ENCODE measurements at places on chromosomes 3 and 15. TPM values are rescaled to one million over a fixed set of nuclear protein-coding genes. Genes with fewer than 3 reads are reported as not detected.

DNA sequence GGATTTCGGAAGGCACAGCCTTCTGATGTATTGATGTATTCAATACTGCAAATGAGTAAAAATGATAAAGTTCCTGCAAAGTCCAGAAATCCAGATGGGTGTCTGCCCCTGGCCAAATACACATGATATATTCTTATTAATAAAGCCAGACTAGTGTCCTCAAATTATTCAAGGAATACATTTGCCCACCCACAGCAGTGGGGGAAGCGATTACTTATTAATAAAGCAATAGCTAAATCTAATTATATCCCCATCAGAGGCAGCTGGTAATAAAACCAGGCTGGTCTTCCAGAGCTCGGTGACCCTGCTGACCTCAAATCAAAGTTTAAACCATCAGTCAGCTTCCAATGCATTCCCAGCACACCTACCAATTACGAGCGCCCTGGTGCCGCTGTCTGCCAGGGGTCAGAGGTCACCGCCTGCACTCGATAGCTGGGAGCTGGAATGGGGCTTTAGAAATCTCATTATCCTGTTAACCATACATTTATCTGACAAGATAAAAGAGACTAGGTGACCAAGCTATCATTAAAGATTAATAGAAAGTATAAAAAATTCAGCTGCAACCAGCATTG lies 330.3 kb downstream of the UACA start:
- no peak for DNase-seq

- DNase-seq, result peak; percentile 0
Measured at GRCh38 chr3:18633002-18633401, 207.9 kb upstream of the SATB1 start.

DNA sequence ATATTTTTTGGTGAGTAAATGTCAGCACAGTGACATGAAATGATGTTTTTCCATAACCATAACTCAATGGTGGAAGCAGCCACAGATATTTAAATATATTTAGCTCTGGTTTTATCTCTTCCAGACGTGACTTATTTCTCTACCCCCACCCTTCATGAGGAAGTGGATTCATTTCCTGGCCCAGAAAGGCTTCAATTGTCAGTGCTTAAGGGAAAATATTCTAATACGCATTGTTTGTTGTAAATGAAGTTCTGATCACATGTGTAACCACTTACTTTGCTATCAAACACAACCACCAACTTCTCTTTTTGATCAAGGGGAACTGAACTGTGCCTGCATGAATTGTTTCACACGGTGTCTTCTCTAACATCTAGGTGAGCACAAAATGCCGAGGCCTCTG lies 14.0 kb downstream of the CLDN16 start:
- no peak for DNase-seq

DNA sequence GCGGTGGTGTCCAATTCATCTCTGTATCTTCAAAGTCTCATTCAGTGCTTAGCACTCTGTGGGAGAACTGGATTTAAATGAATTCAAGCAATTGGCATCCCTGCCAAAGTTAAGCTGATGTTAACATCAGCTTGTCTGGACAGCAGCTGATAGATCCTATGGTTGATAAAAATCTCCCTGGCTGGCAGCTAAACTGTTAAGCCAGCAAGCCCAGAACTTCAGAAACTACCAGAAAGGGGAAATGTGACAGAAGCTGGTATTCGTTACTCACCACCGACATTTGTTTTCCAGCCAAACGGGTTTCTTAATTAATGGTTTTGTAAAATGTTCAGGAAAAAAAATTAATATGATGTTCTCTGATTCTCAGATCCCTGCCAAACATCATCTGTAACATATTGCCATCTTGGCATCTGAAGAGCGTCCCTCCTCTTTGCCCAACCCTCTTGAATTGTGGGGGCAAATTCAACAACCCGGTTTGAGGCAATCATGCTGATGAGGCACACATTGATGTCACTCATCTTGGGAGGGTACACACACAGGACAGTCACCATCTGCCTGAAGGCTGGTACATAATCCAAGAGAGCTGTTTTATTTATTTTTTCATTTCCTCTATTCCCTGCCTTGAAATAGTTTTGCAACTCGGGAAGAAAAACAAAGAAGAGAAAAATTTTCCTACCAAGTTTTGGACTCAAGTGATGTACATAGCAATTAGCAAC lies 76.3 kb upstream of the ABHD17C start:
- no peak for DNase-seq

- no peak for DNase-seq
Measured at GRCh38 chr3:62184559-62184958, 188.8 kb downstream of the FEZF2 start.

DNA sequence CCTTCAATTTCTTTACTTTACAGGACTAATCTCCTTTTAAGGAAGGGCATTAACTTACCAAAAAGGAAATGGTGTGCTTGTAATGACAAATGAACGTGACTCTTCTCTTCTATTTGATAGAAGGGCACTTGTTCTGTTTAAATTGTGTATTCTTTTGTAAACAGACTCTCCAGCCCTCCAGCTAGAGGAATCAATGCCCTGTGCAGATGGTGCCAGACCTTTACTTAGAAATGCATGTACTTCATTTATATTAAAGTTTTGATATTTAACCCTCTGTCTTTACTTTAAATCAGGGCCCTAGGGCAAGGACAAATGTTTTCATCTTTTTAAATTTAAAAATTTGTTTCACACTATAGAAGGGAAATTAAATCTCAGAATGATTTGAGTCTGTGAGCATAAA lies 355.1 kb downstream of the GBE1 start:
- DNase-seq, result no peak

DNA sequence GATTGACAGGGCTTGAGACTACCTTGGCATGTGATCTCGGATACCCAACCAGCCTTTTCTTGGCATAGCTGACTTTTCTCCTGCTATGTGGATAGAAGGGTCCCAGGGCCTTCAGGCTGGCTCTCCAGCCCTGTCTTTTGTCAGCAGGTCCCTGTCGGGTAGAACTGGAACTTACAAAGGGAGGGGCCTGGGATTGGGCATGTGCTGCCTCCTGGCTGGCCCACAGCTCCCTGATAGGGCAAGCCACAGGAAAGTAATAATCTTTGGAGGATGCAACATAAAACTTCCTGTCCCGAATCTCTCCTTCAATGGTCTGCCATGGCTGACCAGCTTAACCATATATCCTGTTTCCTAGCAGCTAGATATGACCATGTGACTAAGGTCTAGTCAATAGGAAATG lies 89.1 kb downstream of the ABHD5 start:
- DNase-seq, result no peak

DNA sequence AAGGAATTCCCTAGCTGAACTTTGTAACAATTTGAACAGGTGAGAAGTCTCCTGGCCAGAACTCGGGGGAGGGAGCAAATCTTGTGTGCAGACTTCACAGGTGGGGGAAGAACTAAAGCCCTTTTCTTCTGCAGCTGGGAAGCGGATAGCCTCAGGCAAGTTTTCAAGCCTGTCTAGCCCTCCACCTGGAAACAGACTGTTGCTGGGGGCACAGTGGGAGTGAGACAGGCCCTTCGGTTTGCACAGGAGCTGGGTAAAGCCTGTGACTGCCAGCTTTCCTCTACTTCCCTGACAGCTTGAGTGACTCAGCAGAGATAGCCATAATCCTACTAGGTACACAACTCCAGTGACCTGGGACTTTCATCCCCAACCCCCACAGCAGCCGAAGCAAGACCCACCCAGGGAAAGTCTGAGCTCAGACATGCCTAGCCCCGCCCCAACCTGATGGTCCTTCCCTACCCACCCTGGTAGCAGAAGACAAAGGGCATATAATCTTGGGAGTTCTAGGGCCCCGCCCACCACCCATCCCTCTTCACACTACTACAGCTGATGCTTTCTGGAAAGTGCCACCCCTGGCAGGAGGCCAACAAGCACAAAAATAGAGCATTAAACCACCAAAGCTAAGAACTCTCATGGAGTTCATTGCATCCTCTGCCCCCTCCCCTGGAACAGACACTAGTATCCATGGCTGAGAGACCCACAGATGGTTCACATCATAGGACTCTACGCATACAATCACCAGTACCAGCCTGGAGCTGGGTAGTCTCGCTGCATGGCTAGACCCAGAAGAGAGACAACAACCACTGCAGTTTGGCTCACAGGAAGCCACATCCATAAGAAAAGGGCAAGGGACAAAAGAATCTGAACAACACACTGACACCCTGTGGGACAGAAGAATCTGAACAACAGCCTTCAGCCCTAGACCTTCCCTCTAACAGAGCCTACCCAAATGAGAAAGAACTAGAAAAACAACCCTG lies 479.0 kb downstream of the RAP2B start:
- DNase-seq, result no peak

GRCh38 chr15:25739687-25740121 lies 123.4 kb downstream of the ATP10A start:
- peak; percentile 74 for DNase-seq

DNA sequence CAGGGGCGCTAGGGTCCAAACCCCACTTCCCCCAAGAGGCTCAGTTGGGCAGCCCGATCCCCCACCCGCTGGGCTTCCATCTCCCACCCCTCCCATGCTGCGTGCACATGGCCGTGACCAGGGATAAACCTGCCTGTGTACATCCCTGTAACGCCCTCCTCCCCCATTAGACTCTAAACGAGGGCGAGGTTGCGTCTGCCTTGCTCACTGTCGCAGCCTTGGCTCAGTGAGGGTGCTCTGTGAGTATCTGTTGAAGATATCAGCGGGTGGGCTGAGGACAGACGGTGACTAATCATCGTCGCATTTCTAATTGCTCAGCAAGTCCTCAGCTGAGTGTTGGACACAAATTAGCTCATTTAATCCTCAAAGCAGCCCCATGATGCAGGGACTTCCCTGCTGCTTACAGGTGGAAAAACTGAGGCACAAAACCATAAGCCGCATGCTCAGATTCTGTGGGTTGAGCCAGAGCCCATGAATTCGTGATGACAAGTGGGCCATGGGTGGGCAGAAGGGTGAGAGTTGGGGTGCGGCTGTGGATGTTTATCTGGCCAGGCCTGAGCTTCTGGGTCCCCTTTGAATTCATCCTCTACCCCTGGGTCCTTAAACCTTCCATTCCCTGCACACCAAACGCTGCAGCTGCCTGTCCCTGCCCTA lies 26.0 kb downstream of the FBLN2 start:
- no peak for DNase-seq

- no peak for DNase-seq
Measured at GRCh38 chr3:14539742-14540491, at the start of gene GRIP2. Gene GRIP2, minus strand, starts transcription at chr3:14540342. Its CDS starts 34 bp downstream, at chr3:14540308.

DNA sequence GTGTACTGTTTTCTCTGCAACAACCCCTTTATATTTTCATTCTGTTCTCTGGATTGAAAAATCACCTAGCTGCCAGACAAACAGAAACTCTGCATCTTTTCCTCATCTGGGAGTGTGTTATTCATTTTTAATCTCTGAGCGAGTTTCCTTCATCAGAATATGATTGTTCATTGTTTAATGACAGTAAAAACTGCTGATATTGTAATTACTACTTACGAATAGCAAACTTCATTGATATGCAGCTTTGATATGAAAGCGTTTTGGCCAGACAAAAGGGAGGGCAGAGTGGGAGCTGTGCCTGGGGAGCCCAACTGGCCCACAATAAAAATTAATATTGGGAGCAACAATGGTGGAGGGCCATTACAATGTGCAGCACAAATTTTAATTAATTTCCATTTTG lies 132.7 kb upstream of the SKOR1 start:
- no peak for DNase-seq

DNA sequence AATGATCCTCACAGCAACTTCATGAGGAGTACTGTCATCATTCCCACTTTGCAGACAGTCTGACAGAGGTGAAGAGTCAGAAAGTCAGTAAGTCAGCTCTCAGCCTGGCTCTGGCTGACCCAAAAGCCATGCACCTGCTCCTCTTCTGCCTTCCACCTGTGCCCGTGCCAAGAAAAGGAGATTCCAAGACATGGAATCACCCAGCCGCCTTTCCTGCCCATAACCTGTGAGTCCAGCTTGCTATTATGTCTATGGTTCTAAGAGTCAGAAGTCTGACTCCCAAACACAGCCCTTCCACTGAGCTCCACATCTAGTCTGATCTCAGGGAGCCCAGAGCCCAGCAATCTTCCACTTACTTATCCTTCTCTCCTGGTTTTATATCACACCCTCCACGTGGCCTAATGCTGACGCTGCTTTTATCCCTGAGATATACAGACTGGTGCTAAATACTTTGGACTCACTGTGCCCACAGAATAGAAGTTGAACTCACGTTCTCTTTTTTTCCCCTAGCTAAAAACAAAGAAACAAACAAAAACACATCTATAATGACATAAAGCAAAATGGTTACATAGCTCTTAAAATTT lies 66.0 kb downstream of the PLD1 start:
- no peak for DNase-seq

GRCh38 chr3:170603770-170604510 lies 18.1 kb upstream of the SLC7A14 start:
- no peak for DNase-seq

DNA sequence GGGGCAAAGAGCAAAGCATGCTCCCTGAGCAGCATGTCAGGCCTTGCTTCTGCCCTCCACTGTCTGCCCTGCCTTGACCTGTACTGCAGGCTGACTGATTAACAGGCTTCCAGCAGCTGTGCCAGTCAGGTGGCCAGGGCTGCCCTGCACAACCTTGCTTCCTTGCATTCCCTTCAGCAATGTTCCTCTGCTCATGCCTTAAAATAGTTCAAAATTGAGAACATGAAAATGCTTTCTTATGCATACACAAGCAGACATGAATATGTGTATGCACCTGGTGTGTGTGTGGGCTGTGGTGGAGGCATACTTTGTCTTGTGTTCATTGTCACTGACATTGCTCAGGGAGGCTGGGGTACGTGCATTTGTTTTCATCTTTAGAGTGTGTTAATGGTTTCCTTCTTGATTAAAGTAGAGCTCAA lies 1.2 kb upstream of the SLC22A13 start:
- DNase-seq, result peak; percentile 25

DNA sequence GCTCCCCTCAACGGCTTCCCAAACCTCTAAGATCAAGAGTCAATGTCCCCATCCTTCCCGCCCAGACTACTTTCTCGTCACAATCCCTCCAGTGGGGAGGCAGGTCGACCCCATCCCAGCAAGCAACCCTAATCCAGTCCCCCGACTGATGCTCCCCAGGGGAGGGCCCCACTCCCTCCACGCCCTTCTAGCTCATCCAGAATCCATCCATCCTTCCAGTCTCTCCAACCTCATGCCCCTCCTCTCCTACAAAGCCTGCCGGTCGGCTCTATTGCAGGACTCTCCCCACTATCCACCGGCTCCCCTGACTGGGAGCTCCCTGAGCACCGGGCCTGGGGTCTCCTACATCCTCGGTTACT lies 1.3 kb downstream of the ADAMTS7 start:
- no peak for DNase-seq

DNA sequence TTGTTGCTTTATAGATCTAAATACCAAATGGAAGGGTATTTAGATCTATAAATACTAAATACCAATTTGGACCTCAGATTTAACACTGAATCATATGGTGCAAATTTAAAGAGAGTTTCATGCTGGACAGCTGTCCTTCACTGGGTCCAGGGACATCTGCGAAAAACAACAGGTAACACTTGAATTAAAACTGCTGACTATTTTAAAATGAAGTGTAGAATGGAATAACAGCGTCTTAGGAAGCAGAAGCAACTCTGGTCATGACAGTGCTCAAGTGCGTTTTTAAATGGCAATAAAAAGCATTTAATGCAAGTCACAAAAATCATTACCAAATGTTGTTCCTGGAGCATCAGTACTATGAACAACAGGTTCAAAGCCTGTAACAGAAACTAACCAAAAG lies 106.3 kb downstream of the TFG start:
- DNase-seq, result no peak

- no peak for DNase-seq
Measured at GRCh38 chr15:66982816-66983215, 82.6 kb upstream of the SMAD3 start.

The POPDC2 gene
- total RNA-seq, result 0.59 TPM

The LMOD3 gene
- total RNA-seq, result not detected

The PLSCR2 gene
- 5.1 TPM for total RNA-seq

The LRRC49 gene
- total RNA-seq, result 5.6 TPM

The REC114 gene
- not detected for total RNA-seq

The MSL2 gene
- 10.7 TPM for total RNA-seq

The PEX5L gene
- total RNA-seq, result 1.9 TPM

The SKOR1 gene
- total RNA-seq, result 0.11 TPM

The STX19 gene
- total RNA-seq, result not detected
